Parietal lobe (tissue), 2 donors: ENCODE measurements at places on chromosomes 6 and 20. TPM values are rescaled to one million over a fixed set of nuclear protein-coding genes. Genes with fewer than 3 reads are reported as not detected.

LPIN3 gene
- total RNA-seq: 0.63 TPM

TMEM244 gene
- total RNA-seq: not detected

BANF2 gene
- not detected for total RNA-seq

BTN1A1 gene
- total RNA-seq: not detected

PRND gene
- total RNA-seq: 1.9 TPM

SS18L1 gene
- total RNA-seq: 98.3 TPM

FILIP1 gene
- total RNA-seq: 2.2 TPM

GNAS-AS1 gene
- 2.5 TPM for total RNA-seq

HLA-DRA gene
- 2.2 TPM for total RNA-seq

ACTL10 gene
- total RNA-seq: 1.6 TPM

SIRPD gene
- total RNA-seq: not detected

NEU1 gene
- 17.5 TPM for total RNA-seq

PDYN gene
- 1.6 TPM for total RNA-seq
